ENCODE measurements at places on chromosomes 7 and 10.
A peak's percentile ranks its signal among the peaks of the same experiment; 100 is the strongest.

DNA sequence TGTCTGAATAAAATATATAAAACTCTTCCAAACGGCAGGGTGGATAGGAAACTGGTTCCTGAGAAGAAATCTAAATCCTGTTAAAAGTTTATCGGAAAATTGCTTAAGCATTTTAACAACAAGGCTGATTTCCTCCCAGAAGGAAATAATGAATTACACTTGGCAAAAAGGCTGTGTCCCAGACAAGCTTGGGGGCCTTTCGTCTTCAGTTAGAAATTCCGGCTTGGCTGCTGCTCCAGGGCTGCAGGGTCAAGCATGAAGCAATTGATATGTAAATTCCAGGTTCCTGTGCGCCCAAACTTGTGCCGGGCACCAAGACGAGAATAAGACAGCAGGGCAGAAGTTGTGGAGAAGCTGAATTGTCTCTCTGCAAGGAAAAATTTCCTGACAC is 38.0 kb upstream of the LBX1 start:
- no peak for DNase-seq

GRCh38 chr7:34430456-34430855 is 227.6 kb upstream of the NPSR1 start:
- DNase-seq, result peak; percentile 9

- no peak for DNase-seq
Observed at GRCh38 chr7:90267263-90267858, 22.4 kb downstream of the CFAP69 start.

GRCh38 chr10:106900016-106900652 is 264.4 kb downstream of the SORCS1 start:
- DNase-seq, result no peak

- DNase-seq, result peak; percentile 78
Observed at GRCh38 chr7:4631380-4632179, 50.5 kb upstream of the FOXK1 start.

GRCh38 chr7:42494199-42494710 is 257.2 kb upstream of the GLI3 start:
- no peak for DNase-seq

GRCh38 chr7:36048141-36048901 is 104.7 kb upstream of the EEPD1 start:
- DNase-seq, result peak; percentile 81

GRCh38 chr10:22986771-22987542 is 59.1 kb downstream of the ARMC3 start:
- DNase-seq, result peak; percentile 38

DNA sequence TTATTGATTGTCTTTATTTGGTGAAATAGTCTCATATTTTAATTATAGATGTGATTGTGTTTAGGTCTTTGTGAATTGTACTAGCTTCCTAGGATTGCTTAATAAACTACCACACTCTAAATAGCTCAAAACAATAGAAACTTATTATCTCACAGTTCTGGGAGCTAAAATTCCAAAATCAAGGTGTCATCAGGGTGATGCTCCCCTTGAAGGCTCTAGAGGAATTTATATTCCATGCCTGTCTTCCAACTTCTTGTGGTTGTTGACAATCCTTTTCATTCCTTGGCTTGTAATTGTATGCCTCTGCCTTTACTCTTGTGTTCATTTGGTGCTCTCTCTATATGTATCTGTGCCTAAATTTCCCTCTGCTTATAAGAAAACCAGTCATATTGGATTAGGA is 155.3 kb upstream of the AKR1E2 start:
- no peak for DNase-seq

- no peak for DNase-seq
Observed at GRCh38 chr10:43958964-43959363, 310.3 kb upstream of the ZNF32 start.

GRCh38 chr7:6156734-6157133 is 115.7 kb downstream of the CYTH3 start:
- DNase-seq, result no peak

- no peak for DNase-seq
Observed at GRCh38 chr7:17989546-17989945, 38.1 kb downstream of the PRPS1L1 start.

DNA sequence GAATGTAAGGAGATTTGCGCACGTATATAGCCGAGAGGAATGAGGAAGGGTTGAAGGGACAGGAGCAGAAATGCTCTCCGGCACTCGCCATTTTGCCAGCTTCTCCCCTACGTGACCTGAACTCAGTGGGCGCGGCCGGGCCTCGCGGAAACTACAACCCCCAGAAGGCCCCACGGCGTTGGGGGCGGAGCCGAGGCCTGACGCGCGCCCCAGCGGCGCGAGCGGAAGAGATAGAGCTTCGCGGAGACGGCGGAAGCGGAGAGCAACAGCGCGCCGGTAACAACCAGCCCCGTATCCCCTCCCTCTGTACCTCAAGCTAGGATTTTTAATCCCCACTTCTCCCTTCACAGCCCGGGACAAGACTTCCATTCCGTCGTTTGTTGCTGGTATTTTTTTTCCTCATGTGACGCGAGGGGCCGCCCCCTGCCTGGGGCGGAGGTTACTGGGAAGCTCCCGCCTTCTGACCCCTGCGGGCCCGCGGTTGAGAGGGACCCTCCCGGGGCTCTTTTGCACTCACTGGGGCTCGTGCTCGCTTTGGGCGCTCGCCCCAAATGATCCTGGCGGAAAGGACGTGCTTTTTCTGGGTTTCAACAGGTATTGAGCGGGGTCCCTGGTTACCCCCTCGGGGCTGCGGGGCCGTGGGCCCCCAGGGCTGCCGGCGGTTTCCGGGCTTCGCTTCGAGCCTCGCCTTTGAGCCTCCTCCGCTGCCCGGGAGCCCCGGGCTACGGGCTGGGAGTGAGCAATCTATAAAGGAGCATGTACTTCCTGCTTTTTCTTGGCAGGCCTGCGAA is at the start of gene R3HCC1L:
Gene R3HCC1L, plus strand, starts transcription at position 227 of the 791 bp plus-strand sequence. CDS start 73,458 bp downstream, outside the sequence.
- DNase-seq, result peak; percentile 68

GRCh38 chr10:1376384-1376945 is 320.3 kb downstream of the WDR37 start:
- no peak for DNase-seq

Data from NCI-H1694 treated with DMSO at 0.1 percent for 48 hours (cell line).